ENCODE measurements at places on chromosomes 6 and 20.

DNA sequence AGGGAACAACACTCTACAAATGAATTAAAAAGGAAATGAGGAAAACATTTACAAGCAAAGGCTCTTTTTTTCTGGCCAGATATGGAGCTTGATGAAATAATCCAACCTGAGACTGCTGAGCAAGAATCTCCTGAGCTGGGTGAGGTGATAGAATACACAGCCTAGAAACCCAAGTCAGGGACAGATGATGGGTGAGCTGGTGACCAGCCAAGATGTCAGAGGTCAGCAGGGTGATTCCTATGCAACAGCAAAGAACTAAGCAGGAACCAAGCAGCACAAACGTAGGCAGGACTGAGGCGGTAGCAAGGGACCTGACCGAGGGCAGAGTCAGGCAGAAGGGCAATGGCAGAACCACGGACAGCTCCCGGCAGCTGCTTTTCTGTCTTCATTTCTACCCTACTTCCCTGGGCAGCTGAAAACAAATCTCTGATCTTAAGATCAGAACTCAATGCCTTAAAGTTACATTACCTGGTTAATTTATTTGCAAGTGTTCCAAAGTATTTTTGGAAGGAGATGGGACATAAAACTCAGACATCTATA, 75.1 kb downstream of the CDC40 start:
- peak; percentile 66 for DNase-seq

- peak; percentile 69 for DNase-seq
These were observed 1019.3 kb upstream of the ADGRB3 start for GRCh38 chr6:67615796-67616195.

- DNase-seq: peak; percentile 71
These were observed 6.0 kb downstream of the SUMO4 start for GRCh38 chr6:149405823-149406765.

- DNase-seq: peak; percentile 87
These were observed 187.1 kb downstream of the BCAS1 start for GRCh38 chr20:53883098-53883911.

GRCh38 chr6:50259903-50260302, 210.2 kb upstream of the DEFB112 start:
- no peak for DNase-seq

DNA sequence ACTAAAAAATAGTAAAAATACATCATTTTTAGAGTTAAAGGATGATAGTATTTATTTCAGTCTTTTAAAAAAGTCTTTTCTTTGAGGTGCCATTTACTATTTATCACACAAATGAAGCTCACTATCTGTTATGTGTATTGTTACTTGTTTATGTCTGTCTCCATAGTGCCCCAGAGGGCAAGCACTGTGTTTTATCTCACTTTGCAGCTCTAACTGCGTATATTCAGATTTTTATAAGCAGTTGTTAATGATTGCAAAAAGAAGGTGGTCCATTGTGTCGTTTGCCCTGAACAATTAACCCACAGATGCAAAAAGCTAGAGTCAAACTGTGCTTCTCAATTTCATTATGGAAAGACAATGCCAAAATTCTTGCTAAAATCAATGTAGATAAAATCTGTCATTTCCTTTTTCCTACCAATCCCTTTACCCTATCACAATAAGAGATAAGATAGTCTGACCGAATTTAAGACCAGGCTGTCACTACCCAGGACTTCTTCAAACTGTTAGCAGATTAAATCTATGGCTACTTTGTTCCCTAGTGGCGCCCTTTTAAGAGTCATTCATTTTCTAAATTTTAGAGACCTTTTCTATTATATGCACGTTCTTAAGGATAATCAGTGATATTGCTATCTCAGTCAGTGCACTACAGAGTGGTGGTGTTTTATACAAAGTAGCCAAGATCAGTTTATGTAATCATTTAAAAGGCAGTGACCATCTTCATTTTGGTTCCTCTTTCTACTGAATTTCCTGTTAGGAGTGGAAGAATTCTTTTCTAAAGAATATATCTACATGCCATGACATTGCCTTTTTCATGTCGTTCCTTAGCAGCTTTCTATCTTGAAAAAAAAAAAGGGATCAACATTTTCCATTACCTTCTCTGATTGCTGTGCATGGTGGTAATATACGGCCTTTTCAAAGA, 133.1 kb upstream of the PRDM1 start:
- no peak for DNase-seq

DNA sequence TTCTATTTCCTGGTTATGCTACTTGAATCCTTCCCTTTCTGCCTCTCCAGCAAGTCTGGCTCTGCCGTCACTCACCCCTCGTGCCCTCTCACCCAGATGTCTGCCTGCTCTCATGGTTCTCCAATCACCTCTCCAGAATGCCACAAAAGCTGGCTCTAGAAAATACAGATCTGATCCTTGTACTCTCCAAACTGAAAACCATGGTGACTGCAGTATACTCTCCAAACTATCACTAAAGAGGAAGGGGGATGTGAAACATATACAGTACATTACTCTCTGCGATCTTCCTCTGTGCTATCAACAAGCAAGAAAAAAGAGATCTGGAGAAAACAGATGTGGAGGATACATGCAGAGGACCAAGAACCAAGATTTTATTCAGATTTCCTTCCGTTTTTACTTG, 91.1 kb downstream of the ATXN1 start:
- DNase-seq: peak; percentile 49

GRCh38 chr6:140478631-140479030, 1104.2 kb upstream of the CITED2 start:
- DNase-seq: no peak

DNA sequence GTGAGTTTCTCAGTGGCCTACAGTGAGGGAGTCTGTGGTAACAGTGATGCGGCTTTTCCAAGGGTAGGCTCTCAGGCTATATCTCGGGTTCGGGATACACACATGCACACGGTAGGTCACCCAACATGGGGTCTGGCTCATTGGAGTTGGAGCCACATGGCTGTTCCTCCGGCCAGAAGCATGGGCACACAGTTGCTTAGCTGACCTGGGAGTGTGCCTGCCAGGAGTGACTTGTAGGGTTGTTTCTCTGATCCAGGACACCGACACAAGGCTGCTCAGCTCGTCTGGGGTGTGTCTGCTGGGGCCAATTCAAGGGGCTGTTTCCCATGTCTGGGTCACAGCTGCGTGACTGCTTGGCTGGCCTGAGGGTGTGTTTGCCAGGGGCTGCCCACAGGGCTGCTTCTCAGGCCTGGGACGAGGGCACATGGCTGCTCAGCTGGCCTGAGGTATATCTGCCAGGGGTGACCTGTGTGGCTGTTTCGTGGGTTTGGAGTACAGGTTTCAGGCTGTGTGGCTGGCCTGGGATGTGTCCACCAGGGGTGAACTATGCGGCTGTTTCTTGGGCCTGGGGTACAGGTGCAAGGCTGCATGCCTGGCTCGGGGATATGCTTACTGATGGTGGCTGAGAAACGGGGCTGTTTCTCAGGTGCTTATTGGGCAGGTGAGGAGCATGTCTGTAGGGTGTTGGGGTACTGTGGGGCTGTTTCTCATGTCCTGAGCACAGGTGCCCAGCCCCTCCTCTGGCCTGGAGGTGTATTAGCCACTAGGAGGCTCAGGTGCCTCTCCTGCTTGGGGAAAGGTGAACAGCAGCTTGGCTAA, 15.2 kb downstream of the KIF25 start:
- no peak for DNase-seq

DNA sequence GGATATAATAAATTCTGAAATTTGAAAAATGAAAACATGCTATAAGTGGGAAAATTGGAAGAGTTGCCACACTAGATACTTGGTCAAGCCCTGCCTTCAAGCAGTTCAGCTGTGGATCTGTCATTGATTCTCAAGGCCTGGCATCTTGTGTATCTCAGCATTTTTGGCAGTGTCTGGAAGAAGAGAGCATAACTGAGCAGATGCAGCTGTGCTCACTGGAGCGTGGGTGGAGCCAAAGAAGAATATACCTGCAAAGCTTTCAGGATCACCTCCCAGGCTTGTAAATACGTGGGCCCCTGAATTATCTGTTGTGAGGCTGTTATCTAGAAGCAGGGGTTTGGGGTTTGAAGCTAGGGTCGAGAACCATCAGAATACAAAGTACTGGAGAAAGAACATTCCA, 31.3 kb upstream of the CHD6 start:
- no peak for DNase-seq

GRCh38 chr20:63661108-63661507, 3.0 kb downstream of the RTEL1 start:
- DNase-seq: no peak

DNA sequence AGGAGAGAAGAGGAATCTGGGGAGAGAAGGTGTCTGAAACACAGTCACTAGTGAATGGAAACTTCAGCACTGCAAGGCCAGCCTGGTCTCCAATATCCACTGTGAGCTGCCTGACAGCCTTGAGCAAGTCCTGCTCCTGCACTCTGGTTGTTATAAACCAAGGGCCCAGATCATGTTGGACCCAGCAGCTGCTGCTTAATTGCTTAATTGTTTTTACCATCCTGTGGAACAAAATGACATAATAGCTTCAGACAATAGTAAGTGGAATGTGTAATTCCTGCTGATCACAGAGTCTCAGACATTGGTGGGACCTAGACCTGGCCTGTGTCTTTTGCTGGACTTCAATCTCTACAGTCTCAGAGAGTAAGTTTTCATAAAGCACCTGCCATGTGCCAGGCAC, 833.7 kb downstream of the TFAP2A start:
- no peak for DNase-seq

DNA sequence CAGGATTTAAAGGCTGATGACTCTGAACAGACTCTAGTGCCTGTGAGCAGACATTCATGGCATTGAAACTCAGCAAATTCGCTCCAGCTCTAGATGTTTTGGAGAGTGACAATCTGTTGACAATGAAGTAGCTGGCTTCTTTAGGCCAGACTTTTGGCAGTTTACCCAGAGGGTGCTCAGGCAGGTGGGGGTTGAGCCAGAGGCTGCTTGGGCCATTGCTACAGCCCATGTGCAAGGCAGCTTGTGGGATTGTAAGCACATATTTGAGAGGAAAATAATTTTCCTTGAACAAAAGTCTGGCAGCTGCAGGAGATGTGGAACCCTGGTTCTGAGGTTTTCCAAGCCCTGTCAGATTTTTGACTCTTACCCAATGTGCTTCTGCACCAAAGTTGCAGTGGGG, 311.6 kb downstream of the CDC5L start:
- no peak for DNase-seq

DNA sequence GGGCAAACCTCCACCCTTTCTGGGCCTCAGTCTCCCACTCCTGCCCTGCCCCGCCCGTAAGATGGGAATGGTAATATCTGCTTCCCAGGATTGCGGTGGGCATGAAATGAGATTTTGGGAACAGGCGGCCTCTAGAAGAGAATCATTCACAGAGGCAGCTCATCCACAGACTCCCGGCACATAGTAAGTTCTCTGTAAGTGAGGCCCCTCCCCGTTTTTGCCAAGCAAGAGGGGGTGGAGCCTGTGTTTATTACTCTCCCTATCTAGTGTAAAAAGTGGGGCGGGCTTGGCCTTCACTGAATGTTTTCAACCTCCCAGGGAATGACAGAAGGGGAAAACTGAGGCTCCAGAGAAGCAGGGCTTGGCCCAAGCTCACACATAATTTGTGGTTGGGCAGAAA, 20.0 kb downstream of the SUN5 start:
- no peak for DNase-seq

DNA sequence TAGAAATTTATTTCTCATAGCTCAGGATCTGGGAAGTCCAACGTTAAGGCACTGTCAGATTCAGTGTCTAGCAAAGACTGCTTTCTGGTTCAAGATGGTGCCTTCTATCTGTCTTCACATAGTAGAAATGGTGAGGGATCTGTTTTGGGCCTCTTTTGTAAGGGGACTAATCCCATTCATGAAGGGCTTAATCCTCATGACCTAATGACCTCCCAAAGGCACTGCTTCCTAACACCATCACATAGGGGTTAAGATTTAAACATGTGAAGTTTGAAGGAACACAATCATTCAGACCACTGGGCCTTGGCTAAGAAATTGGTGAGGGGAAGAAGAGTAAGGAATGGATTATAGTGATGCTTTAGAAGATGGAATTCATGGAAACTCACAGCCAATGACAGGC, 237.6 kb downstream of the PACRG start:
- no peak for DNase-seq

DNA sequence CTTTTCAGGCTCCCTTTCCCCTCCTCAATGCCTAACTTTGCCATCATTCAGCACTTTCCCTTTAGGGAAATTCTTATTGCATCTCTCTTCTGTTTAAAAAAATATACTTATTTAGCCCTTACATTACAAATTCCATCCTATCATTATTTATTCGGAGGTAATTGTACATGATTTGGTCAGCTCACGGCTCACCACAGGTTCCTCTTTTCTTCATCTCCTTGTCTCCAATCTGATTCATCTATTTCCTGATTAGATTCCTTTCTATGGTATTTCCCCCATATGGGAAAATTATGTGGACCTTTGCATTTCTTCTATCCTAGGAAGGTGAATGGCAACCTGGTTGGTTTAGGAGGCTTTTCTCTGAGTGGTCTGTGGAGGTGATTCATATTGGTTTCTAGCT, 12.9 kb upstream of the EMILIN3 start:
- no peak for DNase-seq

DNA sequence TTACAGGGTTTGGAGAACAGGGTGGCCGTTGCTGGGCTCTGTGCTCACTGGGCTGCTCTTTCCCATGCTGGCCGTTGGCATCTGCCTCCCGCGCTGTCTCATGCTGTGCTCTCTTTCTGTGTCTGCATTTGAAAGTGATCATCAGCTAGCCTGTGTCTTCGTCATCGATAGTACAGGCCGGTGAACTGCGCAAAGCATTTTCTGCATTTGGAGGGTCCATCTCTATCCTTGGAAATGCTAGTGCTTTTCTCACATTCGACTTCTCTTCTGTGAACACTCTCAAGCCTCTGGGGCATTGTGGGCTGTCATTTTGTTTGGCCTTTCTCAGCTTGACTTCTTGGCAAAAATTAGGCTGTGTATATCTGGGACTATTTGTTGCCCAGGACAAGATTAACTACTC, 6.8 kb upstream of the SNHG17 start:
- no peak for DNase-seq

DNA sequence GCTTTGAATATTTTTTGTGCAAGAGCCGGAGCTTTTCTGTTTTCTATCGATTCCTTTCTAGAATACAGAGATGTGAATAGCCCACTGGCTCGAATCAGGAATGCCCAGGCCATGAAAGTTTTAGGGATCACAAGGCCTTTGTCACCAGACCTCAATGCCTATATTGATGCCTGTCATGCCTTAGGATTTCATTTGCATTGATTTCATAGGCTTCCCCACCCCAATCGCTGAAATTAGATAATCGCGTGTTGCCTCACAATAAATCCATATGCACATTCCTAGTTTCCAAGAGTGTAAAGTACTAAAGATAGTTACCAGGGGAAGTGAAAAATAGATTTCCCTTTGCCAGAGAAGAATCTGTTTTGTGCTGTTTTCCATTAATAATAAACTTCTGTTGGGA, 150.8 kb downstream of the SASH1 start:
- no peak for DNase-seq

Measured in foreskin fibroblast (primary cell).